Endothelial cell (in vitro differentiated cells): ENCODE measurements at places on chromosomes 5 and 9.

DNA sequence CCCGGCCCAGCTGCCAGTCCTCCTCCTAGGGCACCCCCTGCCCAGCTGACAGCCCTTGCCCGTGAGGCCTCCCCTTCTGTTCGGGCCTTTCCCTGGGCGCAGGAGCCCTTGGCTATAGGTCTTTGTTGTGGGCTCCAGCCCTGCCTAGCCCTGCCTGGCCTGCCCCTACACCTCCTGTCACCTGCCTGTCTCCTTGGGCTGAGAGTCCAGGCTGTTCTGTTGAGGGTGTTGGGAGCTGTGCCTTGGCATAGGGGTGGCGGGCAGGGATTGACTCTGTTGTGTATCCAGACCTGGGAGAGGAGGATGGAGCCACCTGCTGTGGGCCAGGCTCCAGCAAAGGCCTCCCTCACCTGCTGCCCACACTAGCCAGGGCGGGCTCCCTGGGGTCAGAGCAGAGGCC lies 11.6 kb downstream of the FCN2 start:
- no peak for DNase-seq

DNA sequence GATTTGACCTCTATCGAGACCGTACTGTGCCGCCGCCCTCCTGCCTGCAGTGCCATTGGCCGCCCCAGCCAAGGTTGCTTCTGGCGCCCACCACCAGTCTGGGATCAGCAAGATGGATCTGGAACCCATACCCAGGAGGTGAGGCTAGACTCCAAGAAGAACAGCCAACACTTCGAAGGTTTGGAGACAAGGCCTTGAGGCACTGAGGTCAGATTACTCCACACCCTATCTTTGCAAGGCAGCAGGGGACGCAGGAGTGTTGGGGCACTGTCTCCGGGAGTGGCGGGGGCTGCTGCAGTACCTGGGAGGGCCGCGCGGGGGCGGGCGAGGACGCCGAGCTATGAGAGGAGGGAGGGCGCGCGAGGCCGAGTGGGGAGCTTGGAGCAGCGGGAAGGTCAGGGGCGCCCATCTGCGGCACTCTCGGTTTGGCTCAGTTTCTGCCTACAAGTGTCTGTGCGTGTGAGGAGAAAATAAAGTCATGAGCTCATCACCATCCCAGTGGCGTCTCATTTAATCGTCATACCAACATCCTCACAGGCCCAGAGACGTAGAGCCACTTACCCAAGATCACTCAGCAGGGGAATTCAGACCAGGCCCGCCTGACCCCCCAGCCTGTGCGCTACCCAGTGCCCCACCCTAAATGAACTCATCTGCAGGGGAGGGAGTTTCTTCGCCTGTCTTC lies 20.5 kb upstream of the PSD2 start:
- peak; percentile 94 for DNase-seq

- DNase-seq, result no peak
Measured at GRCh38 chr5:55523293-55523692, 11.5 kb downstream of the PLPP1 start.

DNA sequence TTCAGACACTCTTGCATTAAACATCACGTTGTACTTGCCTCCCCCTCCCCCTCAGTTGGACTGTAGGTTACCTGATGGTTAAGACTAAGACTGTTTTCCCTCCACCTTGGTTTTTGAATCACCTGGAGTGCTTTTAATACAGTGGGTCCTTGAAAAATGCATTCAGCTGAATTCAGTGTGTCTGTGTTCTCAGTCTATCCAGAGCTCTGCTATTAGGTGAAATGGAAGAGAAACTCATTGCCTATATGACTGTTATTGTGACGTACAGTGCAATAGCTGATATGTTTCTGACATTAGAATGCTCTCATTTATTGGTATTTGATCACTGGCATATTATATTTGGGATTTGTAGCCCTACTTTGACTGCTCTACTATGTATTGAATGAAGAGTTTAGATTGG lies 108.5 kb downstream of the F2RL2 start:
- no peak for DNase-seq

DNA sequence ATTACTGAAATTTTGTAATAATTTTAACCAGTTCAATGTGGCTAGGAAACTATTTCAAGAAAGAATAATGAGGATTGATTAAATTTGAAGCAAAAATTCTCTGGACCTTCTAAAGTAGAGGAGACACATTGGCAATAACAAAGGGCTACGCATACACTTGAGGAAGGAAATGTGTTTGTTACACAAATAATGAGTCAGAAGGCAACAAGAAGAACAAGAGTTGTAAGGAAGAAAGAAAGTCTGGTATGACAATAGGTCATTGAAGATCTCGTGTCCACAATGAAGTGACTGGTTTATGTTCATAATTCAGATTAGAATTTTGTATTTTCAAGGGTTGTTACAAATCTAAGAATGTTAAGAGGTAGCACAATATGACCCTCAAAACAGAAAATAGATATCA lies 25.8 kb downstream of the ST8SIA4 start:
- DNase-seq, result no peak

GRCh38 chr5:91277093-91277626 lies 106.0 kb downstream of the ARRDC3 start:
- DNase-seq, result no peak

- DNase-seq, result no peak
Measured at GRCh38 chr9:129209109-129209508, 31.0 kb upstream of the IER5L start.

- DNase-seq, result no peak
Measured at GRCh38 chr5:127934791-127935256, 148.7 kb upstream of the SLC12A2 start.

- no peak for DNase-seq
Measured at GRCh38 chr9:129834489-129835127, 467 bp downstream of the C9orf78 start.

DNA sequence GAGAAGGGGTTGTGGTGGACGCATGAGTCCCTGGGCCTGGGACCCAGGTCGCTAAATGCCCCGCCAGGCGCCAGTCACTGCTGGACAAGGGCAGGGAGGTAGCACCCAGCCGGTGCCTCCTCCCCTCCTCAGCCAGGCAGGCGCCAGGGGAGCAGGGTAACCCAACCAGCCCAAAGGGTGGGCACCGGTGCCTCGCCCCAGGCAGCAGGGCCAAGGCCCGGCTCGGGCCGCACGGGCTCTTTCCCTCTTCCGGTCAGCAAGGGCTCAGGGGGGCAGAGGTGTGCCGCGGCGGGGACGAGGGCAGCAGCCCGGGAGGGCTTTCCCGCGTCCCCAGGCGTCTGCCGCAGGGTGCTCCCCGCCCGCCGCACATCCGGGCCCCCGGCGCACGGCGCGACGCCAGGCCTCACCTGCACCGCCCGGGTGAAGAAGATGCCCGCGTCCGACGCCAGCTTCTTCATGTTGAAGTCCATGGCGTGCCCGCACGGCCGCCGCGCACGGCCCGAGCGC lies 393 bp downstream of the SH3GLB2 start:
- DNase-seq, result no peak
